Stimulated activated CD4-positive, alpha-beta T cell treated with anti-CD3 and anti-CD28 coated beads, Interleukin-4, amount 100 ng/mL, for 1 hour (primary cell): ENCODE measurements at places on chromosomes 2 and 18.

DNA sequence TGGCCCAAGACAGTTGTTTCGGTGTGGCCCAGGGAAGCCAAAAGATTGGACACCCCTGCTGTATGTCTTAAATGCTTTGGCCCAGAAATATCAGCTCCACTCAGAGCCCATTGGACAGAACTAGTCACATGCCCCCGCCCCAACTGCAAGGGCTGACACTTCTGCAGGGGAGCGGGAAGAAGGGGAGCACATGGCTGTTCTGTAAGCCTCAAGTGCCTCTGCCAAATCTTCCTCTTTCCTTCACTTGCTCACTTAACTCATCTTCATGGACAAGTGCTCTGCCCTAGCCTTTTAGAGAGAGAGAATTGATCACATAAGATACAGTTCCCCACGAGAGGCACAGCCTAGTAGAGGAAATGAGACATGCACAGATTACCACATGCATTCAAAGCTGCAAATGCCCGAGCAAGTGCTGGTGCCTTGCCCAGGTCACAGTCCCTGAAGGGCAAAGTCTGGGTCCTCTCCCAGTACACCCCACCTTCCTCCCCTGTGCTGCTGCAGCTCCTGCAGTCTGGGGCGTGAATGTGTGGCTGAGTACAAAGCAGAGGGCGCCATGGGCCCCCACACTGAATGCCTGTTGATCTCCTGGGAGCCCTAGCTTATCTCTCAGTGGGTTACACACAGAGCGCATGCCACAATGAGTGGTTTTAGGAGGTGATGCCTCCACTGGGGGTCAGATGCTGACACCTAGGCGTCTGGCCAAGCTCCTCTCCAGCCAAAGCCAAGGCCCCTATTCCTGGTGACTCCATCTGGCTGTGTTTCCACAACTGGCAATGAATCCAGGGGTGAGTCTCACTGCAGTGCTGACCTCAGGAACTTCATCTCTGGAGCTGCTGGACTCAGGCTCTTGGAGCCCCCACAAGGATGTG lies 135.3 kb downstream of the CTIF start:
- no peak for DNase-seq

DNA sequence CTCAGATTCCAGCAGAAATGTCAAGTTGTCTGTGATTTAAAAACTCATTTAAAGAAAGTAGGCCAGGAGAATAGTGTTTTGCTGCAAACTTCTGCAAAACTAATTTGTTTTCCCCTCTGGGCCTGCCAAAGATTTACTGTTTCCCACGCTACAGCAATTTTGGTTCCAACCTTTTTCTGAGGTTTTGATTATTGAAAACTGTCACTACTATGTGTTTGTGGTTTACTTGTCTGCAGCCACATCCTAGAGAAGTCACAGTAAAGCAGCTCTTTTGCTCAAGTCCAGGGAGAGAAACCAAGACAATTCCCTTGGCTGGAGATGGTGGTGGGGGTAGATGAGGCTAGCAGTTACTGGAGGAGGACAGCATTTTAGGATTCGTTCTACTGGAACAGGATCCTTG lies 12.8 kb downstream of the IL1R2 start:
- no peak for DNase-seq

- DNase-seq, result no peak
These were observed 207.2 kb downstream of the ETAA1 start for GRCh38 chr2:67604360-67604759.

DNA sequence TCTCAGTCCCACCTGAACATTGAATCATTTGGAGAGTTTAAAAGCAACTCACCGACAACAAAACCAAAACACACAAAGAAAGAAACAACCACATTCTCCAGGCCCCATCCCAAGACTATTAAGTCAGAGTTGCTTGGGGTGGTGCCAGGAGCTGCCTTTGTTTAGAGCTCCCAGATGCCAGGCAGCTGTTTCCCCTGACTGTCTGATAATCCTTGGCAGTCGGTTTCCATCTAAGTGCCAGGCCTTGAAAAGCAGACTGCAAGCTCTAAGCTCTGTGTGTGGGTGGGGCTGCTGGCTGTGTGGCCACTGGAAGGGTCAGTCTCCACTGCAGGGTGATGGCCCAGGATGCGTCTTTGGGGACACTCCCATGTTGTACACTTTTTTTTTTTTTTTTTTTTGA lies 255.3 kb upstream of the AGAP1 start:
- DNase-seq, result no peak
